ENCODE measurements at places on chromosomes 11 and 22.

DNA sequence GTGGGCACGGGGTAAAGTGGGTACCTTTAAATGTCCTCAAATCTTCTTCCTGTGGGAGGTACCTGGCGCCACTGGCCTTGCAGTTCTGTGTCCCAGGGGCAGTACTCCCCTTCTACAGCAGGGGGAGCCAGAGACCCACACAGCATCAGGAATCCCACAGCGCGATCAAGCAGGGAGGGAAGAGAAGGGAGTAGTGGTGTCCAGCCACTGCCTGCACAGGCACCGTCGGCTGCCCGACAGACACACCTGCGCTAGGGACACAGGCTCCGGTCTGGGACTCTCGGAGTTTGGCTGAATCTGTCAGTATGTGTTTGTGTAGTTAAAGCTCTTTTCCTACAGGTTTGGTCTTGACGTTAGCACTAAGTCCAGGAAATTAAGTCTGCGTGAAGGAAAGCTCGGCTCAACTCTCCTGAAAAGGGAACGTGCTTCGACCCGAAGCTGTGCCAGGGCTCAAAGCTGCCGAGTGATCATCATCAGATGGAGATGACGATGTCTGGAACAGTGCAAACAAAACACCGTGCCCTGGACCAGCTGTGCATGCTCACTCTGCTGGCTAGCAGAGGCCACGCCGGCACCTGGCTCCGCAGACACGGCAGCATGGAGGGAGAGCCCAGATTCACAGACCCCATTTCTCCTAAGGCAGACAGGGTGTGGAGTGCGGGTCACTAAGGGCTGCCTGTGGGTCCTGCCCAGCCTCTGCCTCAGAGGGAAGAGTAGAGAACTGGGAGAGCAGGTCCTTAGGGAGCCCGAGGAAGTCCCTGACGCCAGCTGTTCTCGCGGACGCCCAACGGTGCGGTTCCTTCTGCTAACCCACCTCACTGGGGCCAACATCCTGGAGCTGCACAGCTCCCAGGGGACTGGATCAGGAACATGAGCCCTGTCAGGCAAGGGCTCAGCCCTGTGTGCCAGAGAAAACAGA is 56.0 kb upstream of the BID start:
- DNase-seq: peak; percentile 88

- DNase-seq: no peak
Observed at GRCh38 chr22:19022755-19023154, 86.7 kb upstream of the PRODH start.

- no peak for DNase-seq
Observed at GRCh38 chr22:31185056-31185455, 25.1 kb downstream of the RNF185 start.

GRCh38 chr11:5507933-5508305 is 1.8 kb downstream of the UBQLN3 start:
- DNase-seq: no peak

GRCh38 chr22:36644333-36644757 is 59.2 kb downstream of the CACNG2 start:
- DNase-seq: peak; percentile 43

DNA sequence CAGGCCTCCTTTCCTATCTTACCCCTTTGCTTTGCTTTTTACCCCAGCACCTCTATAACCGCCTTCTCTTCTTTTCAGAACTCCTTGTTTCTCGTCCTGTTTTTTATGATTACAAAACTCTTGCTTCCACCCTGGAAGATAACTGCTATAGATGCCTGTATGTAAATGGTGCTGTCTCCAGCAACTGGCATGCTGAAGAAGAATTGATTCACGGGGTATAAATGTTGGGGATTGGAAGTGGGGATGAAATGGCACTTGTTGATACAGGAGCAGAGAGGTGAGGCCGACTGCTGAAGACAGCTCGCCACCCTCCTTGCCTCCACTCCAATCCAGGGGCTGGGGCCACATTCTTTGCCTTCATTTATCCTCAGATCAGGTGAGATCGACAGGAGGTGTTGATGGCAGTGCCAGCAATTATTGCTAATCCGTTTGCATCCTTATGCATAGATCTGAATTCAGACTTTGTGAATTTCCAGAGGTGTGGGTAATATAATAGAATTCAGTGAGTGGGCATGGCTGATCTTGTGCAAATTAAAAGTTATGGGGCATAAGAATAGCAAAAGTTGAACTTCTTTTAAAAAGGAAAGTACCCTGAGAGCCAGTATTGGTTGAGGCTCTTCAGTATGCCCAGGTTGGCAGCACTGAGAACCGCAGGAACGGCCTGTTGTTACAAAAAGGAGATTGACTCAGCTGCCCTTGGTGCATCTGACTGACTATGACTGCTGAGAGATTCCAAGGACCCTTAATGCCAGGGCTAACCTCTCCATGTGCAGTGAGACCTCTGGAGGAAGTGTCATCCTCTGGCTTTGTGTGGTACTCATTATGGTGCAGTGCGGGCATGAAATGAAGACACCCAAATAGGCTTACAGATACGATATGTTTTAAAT is 5.3 kb downstream of the NEAT1 start:
- DNase-seq: peak; percentile 74

DNA sequence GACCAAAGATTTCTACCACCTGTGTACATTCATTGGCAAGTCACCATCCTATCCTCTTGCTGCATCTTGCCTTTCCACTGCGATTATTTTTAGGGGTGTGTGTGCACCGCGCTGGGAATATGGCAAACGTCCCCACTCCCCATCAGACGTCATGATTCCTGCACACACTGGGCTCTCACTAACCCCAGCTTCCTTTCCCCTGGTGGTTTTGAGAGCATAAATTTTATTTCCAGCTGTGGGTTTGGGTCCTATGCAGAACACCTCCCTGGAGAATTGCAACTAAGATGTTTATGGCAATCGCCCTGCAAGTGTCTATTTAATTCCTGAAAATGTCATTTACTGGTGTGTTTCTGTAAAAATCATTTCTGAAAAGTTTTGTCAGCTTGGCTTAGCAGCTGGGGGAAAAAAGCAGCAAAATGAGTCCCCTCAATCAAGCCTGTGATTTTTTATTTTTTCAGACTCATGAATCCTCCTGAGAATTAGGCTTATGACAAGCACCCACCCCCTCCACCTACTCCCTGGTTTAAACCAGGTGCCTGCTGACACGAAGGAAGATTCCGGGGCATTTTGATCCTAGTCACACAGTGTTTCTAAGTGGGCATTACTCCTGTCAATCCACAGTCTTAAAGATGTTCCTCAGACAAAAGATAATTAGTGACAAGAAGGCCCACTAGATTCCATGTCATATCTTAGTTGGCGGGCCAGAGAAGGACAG is 23.8 kb downstream of the UPB1 start:
- DNase-seq: no peak

GRCh38 chr11:15073361-15074205 is at the start of gene CALCB:
TSS of gene CALCB (plus strand) at chr11:15073593. CDS start at chr11:15074719, 1,126 bp downstream.
- no peak for DNase-seq

DNA sequence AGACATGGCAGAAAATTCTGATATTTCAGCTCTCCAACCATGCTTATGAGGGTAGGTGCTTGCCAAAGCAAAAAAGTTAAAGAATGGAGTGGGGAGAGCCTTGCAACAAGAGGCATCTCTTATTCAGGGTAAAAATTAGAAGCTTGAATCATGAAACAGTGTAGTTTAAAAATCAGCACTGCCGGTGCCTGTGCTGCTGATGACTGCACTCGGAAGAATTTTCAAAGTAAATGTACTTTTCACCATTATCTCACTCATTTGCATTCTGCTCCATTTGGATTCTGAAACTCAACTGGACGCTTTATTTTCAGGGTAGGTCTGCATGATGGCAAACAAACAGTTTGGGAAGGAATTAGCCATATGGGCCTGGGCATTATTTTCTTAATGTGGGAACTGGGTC is 126.3 kb downstream of the KIRREL3 start:
- no peak for DNase-seq

DNA sequence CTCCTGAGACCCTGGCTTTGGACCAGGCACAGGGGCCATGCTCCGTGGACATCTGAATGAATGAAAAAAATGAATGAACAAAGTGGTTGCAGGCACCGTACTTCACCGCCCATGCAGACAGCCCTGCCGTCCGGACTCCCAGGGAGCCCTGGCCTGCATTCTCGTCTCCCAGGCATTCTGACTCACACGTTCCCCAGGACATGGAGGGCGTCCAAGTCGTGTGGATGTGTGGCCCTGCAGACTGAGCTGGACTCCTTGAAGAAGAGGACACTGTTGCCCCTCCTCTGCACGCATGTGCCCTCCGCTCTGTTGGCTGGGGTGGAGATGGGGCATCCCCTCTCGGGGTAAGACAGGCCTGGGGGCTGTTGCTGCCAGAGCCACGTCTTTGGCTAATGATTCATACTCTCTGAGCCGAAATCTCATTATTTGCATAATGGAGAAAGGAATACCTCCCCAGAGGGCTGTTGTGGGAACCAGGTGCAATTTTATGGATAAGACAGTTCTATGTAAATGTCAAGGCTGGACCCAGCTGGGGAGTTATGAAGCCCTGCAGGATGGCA is 49.7 kb downstream of the RTL6 start:
- DNase-seq: peak; percentile 33

DNA sequence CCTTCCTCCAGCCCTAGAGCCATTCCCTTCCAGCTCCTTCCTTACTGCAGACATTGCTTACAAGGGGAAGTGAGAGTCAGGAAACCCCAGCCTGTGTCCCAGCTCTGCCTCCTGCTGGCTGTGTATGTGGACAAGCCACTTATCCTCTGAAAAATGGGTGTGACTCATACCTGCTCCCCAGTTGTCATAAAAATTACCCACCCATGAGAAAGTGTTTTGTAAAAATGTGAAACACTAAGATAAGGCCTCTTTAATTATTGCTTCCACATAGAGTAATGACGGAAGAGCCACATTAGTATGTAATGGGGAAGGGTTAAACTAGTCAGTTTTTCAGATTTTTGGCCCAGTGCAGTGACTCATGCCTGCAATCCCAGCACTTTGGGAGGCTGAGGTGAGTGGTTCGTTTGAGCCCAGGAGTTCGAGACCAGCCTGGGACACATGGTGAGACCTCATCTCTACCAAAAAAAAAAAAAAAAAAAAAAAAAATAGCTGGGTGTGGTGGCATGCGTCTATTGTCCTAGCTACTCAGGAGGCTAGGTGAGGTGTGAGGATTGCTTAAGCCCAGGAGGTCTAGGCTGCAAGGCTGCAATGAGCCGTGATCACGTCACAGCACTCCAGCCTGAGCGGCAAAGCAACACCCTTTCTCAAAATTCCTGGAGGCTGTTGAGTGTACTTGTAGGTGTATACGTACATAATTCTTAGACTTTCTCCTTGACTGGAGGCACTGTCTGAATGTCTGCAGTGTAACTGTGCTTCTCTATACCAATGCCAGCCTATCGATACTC is 84.9 kb downstream of the CTTN start:
- DNase-seq: peak; percentile 63

DNA sequence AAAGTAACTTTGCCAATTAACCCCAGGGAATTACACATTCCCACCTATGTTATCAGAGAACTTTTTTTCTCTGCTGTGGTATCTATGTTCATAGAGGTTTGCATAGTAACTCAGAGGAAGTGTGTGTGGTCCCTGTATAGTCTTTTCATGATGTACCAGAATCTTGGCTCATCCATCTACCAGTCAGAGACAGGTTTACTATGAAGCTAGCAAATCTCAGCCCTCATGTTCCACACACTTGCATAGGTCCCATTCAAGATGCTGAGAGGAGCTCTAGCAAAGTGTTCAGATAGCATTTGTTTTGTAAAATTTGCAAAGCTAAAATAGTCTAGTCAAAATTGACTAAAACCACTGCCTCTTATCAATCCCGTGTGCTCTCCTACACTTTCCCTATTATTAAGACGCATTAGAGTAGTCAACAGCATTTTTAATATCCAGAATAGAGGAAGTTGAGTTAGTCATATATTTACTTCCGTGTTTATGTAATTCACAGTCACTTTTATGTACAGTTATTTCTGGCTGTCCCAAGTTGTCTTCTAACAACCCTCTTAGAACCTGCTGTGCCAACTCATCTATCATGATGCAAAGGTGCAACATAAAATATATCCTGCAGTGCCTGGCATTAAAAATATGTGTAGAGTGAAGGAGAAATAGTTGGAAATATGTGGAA is 184.2 kb downstream of the FAM76B start:
- no peak for DNase-seq

DNA sequence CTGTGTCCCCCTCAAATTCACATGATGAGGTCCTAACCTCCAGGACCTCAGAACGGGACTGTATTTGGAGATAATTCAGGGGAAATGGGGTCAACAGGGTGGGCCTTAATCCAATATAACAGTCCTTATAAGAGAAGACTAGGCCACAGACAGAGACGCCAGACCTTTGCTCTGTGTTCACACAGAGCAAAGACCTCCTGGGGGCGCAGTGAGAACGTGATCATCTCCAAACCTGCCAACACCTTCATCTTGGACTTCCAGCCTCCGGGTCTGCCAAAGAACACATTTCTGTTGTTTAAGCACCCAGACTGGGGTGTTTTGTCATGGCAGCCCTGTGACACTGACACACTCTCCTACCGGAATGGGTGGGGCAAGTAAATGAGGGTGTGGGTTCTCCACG is 250.2 kb downstream of the MN1 start:
- no peak for DNase-seq

DNA sequence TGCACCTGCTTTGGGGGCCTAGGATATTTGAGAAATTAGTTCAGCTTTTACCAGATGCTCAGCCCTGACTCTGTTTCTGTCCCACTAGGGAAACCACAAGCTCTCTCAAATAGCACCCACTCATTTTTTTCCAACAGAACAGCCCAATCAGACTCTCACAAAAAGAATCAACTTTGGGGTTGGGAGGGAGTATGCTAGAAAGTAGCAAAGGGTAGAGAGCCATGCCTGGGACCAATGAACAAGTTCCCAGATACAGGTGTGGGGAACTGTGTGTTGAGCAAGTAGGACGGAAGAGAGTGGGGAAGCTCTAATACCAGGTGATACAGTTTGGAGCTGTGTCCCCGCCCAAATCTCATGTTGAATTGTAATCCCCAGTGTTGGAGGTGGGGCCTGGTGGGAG is 41.1 kb downstream of the TRIM66 start:
- no peak for DNase-seq

GRCh38 chr22:19577422-19577966 is 53.3 kb upstream of the CLDN5 start:
- DNase-seq: no peak

- no peak for DNase-seq
Observed at GRCh38 chr11:111735262-111736116, 30.7 kb downstream of the PPP2R1B start.

Measured in GM12865 (cell line).